ENCODE measurements at places on chromosomes 6 and 20. TPM values are rescaled to one million over a fixed set of nuclear protein-coding genes. Genes with fewer than 3 reads are reported as not detected.

DNA sequence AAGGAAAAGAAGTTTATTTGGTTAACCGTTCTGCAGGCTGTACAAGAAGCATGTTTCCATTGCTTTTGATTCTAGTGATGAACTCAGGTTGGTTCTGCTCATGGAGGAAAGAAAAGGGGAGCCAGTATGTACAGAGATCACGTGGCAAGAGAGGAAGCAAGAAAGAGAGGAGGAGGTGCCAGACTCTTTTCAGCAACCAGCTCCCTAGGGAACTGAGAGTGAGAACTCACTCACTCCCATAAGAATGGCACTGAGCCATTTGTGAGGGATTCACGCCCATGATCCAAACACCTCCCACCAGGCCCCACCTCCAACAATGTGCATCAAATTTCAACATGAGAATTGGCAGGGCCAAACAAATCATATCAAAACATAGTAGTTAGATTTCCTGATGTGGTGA, 649.1 kb downstream of the EPM2A start:
- H3K36me3 ChIP-seq, result no peaks in the 10 kb centered on the region
- no peak overlapping the region for H3K4me3 ChIP-seq
- DNase-seq, result peak; percentile 65
- no peak overlapping the region for H3K27ac ChIP-seq
- no peaks in the 10 kb centered on the region for H3K27me3 ChIP-seq

DNA sequence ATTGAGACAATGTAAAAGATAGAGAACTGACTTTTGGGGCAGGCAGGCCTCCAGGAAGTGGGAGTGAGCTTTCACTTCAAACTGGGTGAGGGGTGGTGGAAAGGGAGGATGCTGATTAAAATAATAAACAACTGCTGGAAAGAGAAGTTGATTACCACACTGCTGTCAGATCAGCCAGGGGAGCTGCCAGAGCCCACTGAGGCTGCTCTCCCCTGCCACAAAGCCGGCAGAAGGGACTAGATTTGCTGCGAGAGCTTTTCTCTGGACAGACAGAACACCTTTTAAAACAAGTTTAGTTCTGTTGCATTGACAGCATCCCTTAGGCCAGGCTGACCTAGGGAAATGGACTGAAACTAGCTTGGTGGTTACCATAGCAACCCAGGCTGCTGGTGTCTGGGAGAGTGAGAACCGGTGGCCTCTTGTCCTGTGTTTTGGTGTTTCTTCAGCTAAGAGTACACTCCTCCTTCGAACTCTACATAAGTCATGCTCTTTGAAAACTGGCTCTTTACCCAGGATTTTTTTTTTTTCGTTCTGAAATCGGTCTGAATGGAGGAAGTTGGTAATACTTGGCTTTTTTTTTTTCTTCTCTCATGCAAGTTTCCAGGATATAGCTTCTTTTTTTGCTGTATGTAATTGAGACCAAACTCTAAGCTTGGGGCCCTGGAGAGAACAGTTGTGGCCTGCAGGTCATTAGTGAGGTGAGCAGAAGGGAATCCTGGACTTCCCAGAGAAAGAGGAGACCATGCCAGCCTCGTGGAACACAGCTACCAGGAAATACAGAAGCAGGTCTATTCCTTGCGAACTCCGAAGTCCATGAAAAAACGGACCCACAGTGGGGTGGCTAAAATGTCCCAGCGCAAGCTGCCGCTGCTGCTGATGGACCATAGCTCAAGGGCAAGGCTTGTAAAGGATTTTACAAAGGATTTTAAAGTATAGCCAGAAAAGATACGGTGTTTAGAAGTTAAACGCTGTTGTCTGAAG, 374.4 kb downstream of the UTRN start:
- peaks cover 27% of the 10 kb centered on the region for H3K4me1 ChIP-seq
- DNase-seq, result peak; percentile 75
- peak overlapping the region; percentile 62 for H3K27ac ChIP-seq
- no peaks in the 10 kb centered on the region for H3K27me3 ChIP-seq

The ROMO1 gene
- 243 TPM for total RNA-seq

- no peak overlapping the region for H3K4me3 ChIP-seq
- no peaks in the 10 kb centered on the region for H3K36me3 ChIP-seq
- H3K27me3 ChIP-seq, result no peaks in the 10 kb centered on the region
- no peak overlapping the region for H3K27ac ChIP-seq
Measured at GRCh38 chr6:71194724-71195123, 93.9 kb upstream of the OGFRL1 start.

The CSNK2A1 gene
- 266 TPM for total RNA-seq

GRCh38 chr20:37911838-37912281, 8.9 kb downstream of the VSTM2L start:
- peaks cover 5% of the 10 kb centered on the region for H3K4me1 ChIP-seq
- H3K4me3 ChIP-seq, result no peak overlapping the region
- H3K27me3 ChIP-seq, result peaks cover 17% of the 10 kb centered on the region
- DNase-seq, result peak; percentile 89
- peak overlapping the region; percentile 36 for H3K27ac ChIP-seq
- no peaks in the 10 kb centered on the region for H3K36me3 ChIP-seq

- H3K27ac ChIP-seq, result no peak overlapping the region
- no peak overlapping the region for H3K4me3 ChIP-seq
- DNase-seq, result no peak
- H3K36me3 ChIP-seq, result peaks cover 68% of the 10 kb centered on the region
- H3K4me1 ChIP-seq, result peaks cover 19% of the 10 kb centered on the region
Measured at GRCh38 chr6:7214468-7214867, 98.5 kb downstream of the SSR1 start.

- H3K27me3 ChIP-seq, result no peaks in the 10 kb centered on the region
- no peaks in the 10 kb centered on the region for H3K4me1 ChIP-seq
- DNase-seq, result no peak
- no peaks in the 10 kb centered on the region for H3K36me3 ChIP-seq
- no peak overlapping the region for H3K4me3 ChIP-seq
- no peak overlapping the region for H3K27ac ChIP-seq
Measured at GRCh38 chr6:11050731-11051130, 6.6 kb upstream of the ELOVL2 start.

DNA sequence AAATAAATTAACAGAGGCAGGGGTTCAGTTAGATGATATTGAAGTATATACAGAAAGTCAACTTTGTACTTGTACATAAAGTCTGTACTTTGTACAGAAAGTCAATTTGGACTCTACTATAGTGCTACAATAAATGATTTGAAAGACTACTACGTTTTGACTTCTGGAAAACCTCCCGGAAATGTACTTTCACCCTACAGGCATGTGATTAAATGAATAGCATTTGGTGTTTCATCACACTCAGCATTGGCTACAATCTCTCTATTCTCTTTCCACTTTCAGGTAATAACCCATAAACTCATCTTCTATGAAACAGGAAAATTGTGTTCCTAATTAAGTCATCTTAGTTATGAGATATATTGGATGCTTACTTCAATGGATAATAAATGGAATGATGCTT, 25.6 kb upstream of the MC3R start:
- no peak overlapping the region for H3K27ac ChIP-seq
- no peak for DNase-seq
- no peaks in the 10 kb centered on the region for H3K36me3 ChIP-seq
- no peak overlapping the region for H3K4me3 ChIP-seq
- H3K27me3 ChIP-seq, result no peaks in the 10 kb centered on the region

The LRRN4 gene
- total RNA-seq, result 1.6 TPM

GRCh38 chr6:136612666-136613389, 62.6 kb upstream of the MAP7 start:
- H3K36me3 ChIP-seq, result no peaks in the 10 kb centered on the region
- peaks cover 4% of the 10 kb centered on the region for H3K4me1 ChIP-seq
- H3K4me3 ChIP-seq, result no peak overlapping the region

- no peak overlapping the region for H3K27ac ChIP-seq
- H3K4me3 ChIP-seq, result peak overlapping the region; percentile 85
- H3K27me3 ChIP-seq, result peaks cover 26% of the 10 kb centered on the region
- H3K36me3 ChIP-seq, result no peaks in the 10 kb centered on the region
Measured at GRCh38 chr6:108782179-108783041, 65.8 kb upstream of the ARMC2 start.

The LIME1 gene
- total RNA-seq, result 1.1 TPM

- no peaks in the 10 kb centered on the region for H3K36me3 ChIP-seq
- no peak for DNase-seq
- no peak overlapping the region for H3K4me3 ChIP-seq
- H3K27me3 ChIP-seq, result no peaks in the 10 kb centered on the region
- no peak overlapping the region for H3K27ac ChIP-seq
Measured at GRCh38 chr20:39736434-39737327, 774.5 kb downstream of the DHX35 start.

- peaks cover 16% of the 10 kb centered on the region for H3K36me3 ChIP-seq
- no peak overlapping the region for H3K27ac ChIP-seq
- DNase-seq, result no peak
- H3K4me3 ChIP-seq, result no peak overlapping the region
Measured at GRCh38 chr20:62880147-62880934, 18.7 kb upstream of the TCFL5 start.

The RIMS4 gene
- 13.0 TPM for total RNA-seq

DNA sequence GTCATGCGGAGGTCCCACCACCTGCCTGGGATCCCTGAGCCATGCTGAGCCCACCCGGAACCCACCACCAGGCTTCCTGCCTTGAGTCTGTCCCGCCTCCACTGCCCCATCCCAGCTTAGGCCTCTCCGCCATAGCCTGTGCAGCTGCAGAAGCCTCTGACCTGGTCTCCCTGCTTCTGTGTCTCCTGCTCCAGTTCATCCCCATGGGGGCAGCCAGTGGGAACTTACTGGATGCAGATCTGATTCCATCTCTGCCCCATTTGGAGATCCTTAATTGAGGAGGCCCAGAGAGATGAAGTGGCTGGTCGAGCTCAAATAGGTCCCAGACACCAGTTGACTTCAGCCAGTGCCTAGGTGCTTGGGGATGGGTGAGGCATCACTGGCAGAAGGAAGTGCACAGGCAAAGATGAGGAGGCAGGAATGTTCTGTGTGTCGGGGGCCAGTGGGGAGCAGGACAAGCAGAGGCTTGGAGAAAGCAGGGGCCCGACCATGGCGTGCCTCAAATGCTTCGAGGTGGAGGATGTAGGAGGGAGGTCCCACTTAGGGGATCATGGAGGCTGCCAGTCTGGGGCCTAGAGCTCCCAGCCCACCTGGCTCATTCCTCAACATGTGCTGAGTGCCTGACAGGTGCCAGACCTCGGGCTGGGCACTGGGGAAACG, 112.8 kb downstream of the TOX2 start:
- no peaks in the 10 kb centered on the region for H3K27me3 ChIP-seq
- H3K4me1 ChIP-seq, result peaks cover 13% of the 10 kb centered on the region
- no peak overlapping the region for H3K4me3 ChIP-seq
- no peak overlapping the region for H3K27ac ChIP-seq
- H3K36me3 ChIP-seq, result no peaks in the 10 kb centered on the region
- DNase-seq, result no peak

- no peak overlapping the region for H3K27ac ChIP-seq
- no peak overlapping the region for H3K4me3 ChIP-seq
- H3K36me3 ChIP-seq, result peaks cover 29% of the 10 kb centered on the region
- no peak for DNase-seq
Measured at GRCh38 chr6:85561750-85562357, 31.8 kb downstream of the SNX14 start.

The SSTR4 gene
- total RNA-seq, result 0.40 TPM

The GGT7 gene
- total RNA-seq, result 39.6 TPM

The KIF6 gene
- 0.62 TPM for total RNA-seq

DNA sequence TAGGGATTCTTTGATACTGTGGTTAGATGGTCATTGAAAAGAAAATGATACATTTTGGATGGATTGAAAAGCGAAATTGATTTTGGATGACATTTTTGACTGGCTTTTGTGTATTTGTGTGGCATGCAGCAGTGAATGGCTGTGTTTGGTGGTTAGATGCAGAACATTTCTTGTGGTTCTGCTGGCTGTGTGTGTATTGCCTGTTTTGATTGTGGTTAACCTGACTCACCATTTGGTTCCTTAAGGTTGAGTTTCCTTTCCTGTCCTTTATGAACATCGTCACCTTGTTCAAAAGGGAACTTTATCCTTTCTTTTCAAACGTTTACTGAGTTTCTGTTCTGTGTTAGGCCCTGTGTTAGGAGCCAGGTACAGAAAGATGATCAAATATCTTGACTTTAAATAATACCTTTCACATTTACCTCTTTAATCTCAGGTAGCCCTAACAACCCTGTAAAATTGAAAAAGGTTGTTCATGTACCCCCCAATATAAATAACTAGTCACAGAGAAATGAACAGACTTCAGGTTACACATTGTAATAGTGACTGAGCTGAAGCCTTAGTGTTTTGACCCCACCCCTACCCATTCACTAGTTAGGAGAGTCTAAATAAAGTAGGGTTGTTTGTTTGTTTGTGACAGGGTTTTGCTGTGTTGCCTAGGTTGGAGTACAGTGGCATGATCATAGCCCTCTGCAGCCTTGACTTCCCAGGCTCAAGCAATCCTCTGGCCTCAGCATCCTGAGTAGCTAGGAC, 23.8 kb downstream of the ANKS1A start:
- H3K27me3 ChIP-seq, result no peaks in the 10 kb centered on the region
- DNase-seq, result no peak
- peaks cover 3% of the 10 kb centered on the region for H3K36me3 ChIP-seq
- H3K4me1 ChIP-seq, result no peaks in the 10 kb centered on the region
- no peak overlapping the region for H3K4me3 ChIP-seq

DNA sequence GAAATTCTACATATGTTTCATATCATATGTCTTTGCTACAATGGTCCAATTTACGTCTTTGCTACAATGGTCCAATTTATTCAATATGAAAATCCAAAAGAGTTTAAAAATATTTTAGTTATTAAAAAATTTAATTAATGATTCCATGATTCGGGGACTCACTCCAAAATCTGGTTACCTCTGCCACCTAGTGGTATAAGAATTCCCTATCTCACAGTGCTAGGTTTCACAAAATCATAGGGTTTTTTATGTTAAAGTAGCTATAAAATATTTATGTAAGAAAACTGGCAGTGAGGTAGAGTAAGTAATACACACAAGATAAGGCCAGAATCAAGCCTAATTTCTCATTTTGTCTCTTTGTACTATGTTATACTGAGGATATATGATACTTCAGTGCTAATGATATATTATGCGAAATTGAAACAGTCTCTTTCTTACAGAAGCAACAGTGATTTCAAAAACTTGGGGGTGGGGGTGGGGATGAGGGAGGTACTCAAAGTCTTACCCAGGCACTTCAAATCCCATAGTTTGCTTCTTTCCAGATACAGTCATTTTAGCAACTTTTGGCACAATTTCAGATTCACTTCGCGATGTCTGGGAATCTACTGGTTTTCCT, 52.3 kb downstream of the HBS1L start:
- no peak for DNase-seq
- no peak overlapping the region for H3K27ac ChIP-seq
- no peak overlapping the region for H3K4me3 ChIP-seq
- peaks cover 10% of the 10 kb centered on the region for H3K36me3 ChIP-seq
- no peaks in the 10 kb centered on the region for H3K4me1 ChIP-seq

DNA sequence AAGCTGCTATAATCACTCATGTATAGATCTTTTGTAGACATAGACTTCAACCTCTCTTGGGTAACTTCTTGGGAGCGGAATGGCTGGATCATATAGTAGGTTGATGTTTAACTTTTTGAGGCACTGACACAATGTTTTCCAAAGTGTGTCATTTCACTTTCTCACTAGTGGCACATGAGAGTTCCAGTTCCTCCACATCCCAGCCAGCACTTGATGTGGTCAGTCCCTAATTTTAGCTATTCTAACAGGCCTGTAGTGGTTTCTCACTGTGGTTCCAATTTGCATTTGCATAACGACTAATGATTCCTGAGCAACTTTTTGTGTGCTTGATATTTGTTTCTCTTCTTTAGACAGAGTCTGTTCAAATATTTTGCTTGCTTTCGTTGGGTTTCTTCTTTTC, 221.3 kb downstream of the DLL1 start:
- no peaks in the 10 kb centered on the region for H3K4me1 ChIP-seq
- no peak overlapping the region for H3K27ac ChIP-seq
- H3K36me3 ChIP-seq, result no peaks in the 10 kb centered on the region
- DNase-seq, result peak; percentile 7
- H3K27me3 ChIP-seq, result no peaks in the 10 kb centered on the region

Measured in endodermal cell (in vitro differentiated cells).